ENCODE measurements at places on chromosomes 16 and 17. TPM values are rescaled to one million over a fixed set of nuclear protein-coding genes. Genes with fewer than 3 reads are reported as not detected.

NSRP1 gene
- 37.9 TPM for polyA plus RNA-seq

FTO gene
- 66.6 TPM for polyA plus RNA-seq

TBX2 gene
- polyA plus RNA-seq, result not detected

STAC2 gene
- polyA plus RNA-seq, result not detected

KRT24 gene
- polyA plus RNA-seq, result not detected

ADORA2B gene
- polyA plus RNA-seq, result 1.0 TPM

SCNN1G gene
- not detected for polyA plus RNA-seq

NLRC3 gene
- polyA plus RNA-seq, result 10.3 TPM

UTS2R gene
- not detected for polyA plus RNA-seq

MT1F gene
- 4.5 TPM for polyA plus RNA-seq

TRPV2 gene
- 59.9 TPM for polyA plus RNA-seq

NOS2 gene
- polyA plus RNA-seq, result 0.08 TPM

OSGIN1 gene
- not detected for polyA plus RNA-seq

PRPSAP2 gene
- polyA plus RNA-seq, result 44.0 TPM

CENPV gene
- 14.0 TPM for polyA plus RNA-seq

DHRS7C gene
- polyA plus RNA-seq, result not detected

IFI35 gene
- polyA plus RNA-seq, result 57.4 TPM

KRTAP17-1 gene
- not detected for polyA plus RNA-seq

KRTAP4-6 gene
- polyA plus RNA-seq, result 2.0 TPM

SPHK1 gene
- 0.22 TPM for polyA plus RNA-seq

DNA sequence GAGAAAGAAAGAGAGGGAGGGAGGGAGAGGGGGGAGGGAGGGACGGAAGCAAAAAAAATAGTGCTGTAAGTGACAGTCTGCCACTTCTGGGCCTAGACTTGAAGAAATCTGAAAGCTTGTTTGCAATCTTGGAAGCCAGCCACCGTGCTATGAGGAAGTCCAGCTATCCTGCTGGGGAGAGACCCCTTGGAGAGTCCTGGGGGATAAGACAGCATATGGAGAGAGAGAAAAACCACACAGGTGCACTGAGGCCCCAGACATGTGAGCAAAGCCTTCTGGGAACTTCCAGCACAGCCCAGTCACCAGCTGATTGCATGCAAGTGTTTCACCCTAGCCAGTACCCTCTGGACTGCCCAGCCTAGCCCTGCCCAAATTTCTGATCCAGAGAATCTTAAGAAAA, 12.6 kb upstream of the ALOX12B start:
- DNase-seq, result no peak

DNA sequence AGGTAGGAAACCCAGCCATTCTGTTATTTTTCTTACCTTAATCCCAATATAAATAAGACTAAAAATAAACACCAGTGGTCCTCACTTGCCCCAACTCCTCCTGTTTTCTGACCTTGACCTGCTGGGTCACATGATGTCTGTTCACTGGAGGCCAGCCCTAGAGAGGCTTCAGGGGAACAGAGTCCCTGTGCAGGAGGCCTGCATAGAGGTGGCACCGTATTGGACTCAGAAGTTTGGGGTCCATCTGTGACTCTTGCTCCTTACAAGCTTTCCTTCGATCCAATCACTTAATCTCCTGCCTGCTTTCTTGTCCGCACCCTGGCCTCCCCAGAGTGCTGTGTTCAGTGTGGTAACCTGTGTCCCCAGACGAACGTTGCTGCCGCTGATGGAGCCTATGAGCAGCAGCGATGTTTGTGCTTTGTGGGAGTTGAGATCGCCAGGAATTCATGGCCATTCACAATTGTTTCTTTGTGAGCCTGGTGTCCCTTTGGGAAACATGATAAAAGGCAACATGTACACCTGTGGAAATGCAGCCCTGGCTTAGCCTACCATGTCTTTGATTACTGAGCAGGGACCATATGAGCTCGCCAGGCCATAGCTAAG, 4.7 kb downstream of the IGSF6 start:
- DNase-seq, result no peak

DNA sequence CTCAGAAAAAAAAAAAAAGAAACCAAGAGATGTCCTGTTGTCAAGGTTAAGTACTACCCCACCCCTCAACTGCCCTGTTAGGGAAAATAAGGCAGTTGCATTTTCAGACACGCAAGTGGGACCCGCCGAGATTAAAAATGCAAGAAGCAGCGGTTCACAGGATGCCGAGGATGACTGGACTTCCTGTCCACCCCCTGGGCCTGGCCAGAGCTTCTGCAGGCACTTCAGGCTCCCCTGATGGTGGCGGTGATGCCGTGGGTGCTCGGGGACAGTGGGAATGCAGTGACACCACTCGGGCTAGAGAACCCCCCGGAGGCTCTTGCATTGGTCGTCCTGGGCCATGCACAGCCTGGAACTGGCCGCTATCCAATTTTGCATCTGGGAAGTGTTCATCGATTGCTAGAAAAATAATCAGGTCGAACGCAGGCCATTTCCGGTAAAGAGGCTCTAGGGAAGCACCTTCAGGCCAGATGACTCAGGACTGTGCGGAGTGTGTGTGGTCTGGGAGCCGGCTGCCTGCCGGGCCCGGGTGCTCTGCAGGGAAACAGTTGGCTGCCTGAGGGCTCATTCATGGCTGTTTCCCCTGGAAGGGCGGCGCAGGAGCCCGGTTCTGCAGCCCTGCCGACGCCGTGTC, 13.4 kb upstream of the CRISPLD2 start:
- DNase-seq, result peak; percentile 15

- no peak for DNase-seq
Observed at GRCh38 chr16:26457095-26457494, 609.6 kb upstream of the C16orf82 start.

GRCh38 chr16:49608779-49609178, 235.2 kb downstream of the C16orf78 start:
- DNase-seq, result no peak

DNA sequence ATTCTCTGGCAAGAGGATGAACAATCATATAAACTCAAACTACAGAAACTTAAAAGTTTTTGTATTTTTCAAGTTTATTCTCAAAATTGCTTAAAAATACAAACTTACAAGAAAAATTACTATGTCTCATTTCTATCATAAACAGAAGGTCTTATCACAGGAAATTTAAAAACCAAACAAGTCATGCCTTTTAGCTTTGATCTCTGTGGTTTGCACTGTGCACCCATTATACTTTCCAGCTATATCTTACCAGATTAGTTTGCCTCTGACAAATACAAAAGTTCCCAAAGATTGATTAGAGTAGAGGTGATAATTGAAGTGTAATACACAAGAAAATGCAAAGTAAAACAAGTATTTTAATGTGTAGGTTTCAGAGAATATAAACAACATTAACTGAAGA, 117.4 kb downstream of the MYO1D start:
- DNase-seq, result no peak

- no peak for DNase-seq
Observed at GRCh38 chr17:8506145-8506544, 70.5 kb downstream of the NDEL1 start.

DNA sequence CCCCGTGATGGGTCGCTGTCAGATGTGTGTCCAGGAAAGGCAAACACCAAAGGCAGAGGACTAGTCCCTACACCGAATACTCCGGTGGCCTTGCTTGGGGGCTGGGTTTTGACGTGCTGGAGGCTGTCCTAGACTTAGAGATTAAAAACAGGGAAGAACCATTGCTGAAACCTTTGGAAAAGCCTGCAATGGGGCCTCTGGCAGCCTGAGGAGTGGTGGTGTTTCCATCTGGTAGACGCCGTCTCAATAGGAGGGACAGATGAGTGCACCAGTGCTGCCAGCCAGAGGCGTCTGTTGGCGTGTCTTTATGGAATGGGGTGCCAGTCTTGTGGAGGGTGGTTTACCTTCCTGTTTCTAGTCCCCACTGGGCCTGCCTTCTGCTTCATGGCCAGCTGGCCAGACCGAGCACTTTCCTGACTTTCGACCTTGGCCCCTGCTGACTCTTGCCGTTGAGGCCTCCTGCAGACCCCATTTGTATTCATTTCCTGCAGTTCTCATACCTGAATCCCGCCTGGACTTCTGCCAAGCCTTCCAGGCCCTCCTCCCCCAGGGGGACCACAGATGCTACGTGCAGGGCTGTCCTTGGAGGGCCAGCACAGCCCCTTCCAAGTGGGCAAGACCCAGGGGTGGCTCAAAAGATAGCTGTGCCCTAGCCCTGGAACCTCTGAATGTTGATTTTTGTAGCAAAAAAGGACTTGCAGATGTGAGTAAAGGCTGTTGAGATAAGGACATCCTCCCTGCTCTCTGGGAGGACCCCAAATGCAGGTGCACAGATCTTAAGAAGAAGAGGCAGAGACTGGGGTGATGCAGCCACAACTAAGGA, 1.9 kb upstream of the DNASE1 start:
- DNase-seq, result no peak

GRCh38 chr17:11240841-11241610, at the start of gene SHISA6:
TSS of gene SHISA6 (plus strand) at chr17:11241213.
- DNase-seq, result no peak

- DNase-seq, result no peak
Observed at GRCh38 chr16:62392698-62393097, 356.5 kb upstream of the CDH8 start.

DNA sequence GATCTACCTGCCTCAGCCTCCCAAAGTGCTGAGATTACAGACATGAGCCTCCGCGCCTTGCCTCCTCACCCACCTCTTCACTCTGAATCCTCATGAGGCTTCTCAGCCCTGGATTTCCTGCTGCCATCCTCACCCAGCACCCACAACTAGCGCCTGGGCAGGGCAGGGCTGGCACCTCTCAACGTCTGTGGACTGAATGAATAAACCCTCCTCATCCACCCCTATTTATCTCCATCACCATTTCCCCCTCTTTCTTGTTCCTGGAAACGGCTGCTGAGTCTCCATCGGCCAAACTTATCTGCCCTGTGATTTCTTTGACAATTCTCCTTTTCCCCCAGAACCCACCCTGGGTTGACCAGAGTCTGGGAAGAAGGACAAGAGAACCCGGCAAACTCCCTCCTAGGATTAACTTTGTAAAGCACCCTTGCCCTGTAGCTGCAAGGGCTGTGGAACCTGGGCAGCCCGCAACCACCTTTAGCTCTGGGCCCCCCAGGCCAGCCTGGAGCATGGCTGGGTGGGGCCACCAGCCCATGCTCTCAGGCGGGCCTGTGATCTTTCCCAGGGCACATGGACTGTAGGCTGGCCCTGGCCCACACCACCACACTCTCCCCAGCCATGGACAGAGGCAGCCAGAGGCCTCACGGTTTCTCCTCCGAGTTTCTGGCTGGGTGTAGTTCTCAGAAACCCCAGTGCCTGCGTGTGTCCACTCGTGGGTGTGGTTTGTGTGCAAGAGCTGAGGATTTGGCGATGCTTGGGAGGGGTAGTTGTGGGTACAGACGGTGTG, 2.4 kb downstream of the SPN start:
- peak; percentile 14 for DNase-seq

DNA sequence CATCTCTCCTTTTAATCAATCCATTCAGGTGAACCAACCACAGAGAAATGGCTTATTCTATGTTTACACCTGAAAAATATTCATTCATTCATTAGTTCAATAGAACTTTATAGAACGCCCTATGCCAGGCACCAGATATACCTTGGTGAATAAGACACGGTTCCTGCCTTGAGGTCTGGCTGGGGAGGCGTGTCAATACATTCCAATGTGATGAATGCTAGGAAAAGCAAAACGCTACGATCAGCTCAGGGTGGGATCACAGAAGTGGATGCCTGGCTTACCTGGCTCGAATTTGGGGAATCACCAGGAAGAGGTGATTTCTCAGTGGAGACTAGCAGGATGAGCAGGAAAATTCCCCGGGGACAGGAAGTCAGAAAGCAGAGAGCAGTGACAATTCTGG, 17.5 kb upstream of the WFIKKN2 start:
- DNase-seq, result no peak

GRCh38 chr16:3054965-3055733, 8.8 kb downstream of the MMP25 start:
- DNase-seq, result no peak

DNA sequence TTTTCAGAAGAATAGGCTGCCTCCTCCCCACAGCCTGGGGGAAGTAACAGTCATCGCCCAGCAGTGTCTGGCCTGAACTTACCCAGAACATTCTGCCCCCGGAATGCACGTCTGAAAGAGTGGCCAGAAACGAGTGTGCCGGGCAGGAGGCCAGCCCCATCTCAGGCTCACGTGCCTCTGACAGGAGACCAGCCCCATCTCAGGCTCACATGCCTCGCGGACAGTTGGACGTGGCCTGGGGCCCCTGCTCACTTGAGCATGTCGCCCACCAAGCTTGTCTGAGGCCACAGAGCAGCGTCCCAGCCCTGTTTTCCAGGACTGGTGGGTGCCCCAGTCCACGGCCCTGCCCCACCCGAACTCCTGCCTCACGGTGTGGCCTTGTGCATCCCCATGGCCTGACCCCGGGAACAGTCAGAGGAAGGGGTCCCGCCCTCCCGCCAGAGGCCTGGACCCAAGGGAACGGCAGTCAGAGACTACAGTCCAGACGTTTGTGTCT, 16.3 kb upstream of the CDH15 start:
- DNase-seq, result no peak

- no peak for DNase-seq
Observed at GRCh38 chr16:29975811-29976511, 2.3 kb downstream of the TAOK2 start.

DNA sequence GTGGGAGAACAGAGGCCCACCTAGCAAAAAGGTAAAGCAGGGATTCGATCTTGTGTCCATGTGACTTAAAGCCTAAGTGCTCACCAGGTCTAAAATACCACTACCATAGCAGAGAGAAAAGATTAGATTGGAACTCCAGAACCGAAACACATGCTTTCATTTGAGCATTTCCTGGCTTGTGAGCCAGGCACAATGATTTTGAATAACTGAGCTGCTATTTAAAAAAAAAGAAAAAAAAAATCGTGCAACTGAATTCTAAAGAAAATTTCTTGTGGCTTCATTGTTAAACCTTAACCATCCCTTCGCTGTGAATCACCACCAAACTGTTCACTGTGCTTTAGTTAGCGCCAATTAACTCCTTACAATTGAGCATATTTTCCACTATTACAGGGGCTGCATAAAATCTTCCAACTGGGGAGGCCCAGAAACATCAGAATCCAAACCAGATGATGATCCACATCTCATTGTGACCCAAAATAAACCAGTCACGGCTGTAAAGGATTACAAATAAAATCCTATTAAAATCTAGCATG, 366.4 kb upstream of the ERCC4 start:
- DNase-seq, result no peak

DNA sequence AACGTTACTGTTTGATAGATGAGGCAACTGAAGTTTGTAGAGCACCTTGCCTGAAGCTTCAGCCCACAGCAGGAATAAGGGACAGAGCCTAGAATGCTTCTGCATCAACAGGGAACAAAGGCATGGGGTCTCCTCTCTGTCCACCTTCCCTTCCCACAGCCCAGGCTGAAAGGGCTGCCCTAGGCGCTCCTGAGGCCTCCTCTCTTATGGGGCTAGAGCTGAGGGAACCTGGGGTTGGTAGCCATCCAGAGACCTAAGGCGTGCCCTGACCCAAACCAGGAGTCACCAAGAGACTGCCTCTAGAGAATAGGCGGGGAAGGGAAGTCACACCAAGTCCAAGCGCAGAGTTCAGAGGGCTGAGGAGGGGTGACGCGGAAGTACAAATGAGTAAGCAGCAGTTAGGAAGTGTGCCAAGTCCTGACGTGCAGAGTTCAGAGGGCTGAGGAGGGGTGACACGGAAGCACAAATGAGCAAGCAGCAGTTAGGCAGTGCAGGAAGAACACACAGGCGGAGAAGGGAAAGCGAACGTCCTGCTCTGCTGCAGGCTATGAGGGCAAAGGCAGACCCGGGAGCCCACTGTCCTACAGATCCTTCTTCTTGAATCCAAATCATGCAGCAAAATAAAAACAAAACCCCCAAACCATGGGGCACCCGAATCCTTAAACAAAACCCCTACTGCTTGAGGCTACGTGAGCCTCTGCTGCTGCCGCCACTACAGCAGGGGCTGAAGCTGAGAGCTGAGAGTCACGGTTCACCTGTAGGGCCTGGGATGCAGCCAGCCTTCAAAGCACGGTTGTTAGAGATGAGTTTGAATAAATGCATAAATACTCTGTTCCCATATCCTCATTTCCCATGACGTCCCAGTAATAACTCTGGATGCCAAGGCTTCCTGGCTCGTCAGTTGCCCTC, 2.7 kb upstream of the SPG7 start:
- peak; percentile 79 for DNase-seq
